ENCODE measurements at places on chromosomes 5 and 9. TPM values are rescaled to one million over a fixed set of nuclear protein-coding genes. Genes with fewer than 3 reads are reported as not detected.

DNA sequence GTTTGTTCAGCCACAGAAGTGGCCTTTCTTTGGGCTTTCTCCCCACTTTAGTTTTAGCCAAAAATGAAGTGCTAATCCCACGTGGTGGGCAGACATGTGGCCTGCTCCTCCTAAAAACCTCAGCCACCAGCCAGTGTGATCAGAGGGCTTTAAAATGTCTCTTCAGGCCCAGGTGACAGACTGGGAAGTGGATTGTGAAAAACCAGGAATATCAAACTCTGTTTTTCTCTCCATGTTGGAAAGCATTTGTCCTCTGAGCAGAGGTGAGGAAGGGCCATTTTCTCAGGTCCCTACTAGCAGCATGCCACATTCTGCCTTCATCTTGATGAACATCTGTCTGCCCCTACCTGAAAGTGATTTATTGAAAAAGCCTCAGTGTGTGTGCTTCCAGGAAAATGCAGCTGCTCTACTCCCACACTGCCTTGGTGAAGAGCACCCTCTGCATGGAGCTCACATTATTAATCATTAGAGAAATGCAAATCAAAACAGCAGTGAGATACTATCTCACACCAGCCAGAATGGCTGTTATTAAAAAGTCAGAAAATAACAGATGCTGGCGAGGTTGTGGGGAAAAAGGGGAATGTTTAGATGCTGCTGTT lies 181.2 kb upstream of the DMAC1 start:
- peak overlapping the region; percentile 35 for H3K27ac ChIP-seq
- no peak for DNase-seq
- H3K27me3 ChIP-seq: no peaks in the 10 kb centered on the region
- H3K4me1 ChIP-seq: peaks cover 56% of the 10 kb centered on the region
- H3K36me3 ChIP-seq: no peaks in the 10 kb centered on the region
- H3K4me3 ChIP-seq: no peak overlapping the region

- DNase-seq: no peak
- no peak overlapping the region for H3K4me3 ChIP-seq
- H3K4me1 ChIP-seq: no peaks in the 10 kb centered on the region
- H3K27me3 ChIP-seq: no peaks in the 10 kb centered on the region
- no peak overlapping the region for H3K27ac ChIP-seq
Observed at GRCh38 chr5:131647048-131647769, 12.2 kb upstream of the RAPGEF6 start.

DNA sequence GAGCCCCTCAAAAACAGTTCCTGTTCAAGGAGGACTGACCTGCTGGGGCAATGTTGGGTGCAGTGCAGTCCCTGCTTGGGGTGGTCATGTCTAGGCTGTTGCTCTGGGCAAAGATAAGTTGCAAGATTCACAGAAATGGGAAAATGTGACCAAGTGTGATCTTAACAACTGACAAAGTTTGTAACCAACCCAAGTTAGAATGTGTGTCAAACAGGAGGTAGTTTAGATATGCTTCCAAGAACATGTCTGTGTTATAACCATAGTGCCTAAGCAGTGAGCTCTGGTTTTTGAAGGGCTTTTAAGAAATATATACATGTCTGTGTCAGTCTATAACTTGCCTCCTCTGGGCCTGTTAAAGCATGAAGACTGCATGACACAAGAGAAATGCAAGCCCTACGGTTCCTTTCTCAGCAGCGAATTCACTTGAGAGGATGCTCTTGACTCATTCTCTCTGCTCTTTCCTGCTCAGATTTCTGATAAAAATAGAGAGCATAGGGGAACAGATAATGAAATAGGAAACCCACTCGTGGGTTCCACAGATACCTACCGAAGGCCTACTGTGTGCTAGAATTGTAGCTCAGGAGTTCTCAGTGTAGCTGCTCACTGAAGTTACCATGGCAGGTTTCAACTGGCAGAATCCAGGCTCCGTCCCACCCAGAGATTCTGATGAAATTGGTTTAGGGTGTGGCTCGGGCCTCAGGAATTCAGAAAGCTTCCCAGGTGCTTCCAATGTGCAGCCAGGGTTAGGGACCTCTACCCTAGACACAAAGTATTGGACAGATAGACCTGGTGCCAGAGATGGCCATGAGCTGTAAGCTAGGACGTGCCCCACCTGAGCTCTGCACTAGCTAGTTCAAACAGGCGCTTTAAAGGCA lies 52.4 kb downstream of the ARHGEF37 start:
- DNase-seq: no peak
- H3K36me3 ChIP-seq: no peaks in the 10 kb centered on the region
- peaks cover 10% of the 10 kb centered on the region for H3K4me1 ChIP-seq
- no peak overlapping the region for H3K4me3 ChIP-seq
- H3K27ac ChIP-seq: no peak overlapping the region

DNA sequence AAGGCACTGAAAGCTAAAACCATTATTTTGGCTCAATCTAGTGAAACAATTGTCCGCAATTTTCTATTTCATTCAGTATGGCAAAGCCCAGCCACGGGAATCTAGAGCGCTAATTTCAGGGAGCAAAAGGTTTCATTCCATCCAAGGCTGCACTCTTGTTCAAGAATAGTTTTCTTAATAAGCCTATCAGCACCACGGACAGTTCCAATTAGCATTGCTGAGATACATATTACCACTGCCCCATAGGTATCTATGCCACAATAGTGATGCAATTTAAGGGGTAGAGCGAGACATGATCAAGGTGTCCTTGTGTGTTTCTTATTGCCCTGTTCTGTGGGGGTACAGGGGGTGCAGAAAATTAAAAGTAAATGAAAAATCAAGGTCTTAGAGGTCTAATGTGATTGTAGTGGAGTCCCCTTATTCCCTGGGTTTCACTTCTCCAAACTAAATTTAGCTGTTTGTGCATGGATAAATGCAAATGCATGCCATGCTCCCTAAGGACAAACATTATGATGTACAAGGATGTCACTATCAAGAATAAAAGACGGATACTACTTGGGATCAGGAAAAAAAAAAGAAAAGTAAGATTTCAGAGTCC lies 45.5 kb downstream of the SPOCK1 start:
- no peak for DNase-seq
- H3K36me3 ChIP-seq: no peaks in the 10 kb centered on the region

- H3K4me1 ChIP-seq: no peaks in the 10 kb centered on the region
- H3K27ac ChIP-seq: no peak overlapping the region
- H3K27me3 ChIP-seq: no peaks in the 10 kb centered on the region
- DNase-seq: no peak
- H3K4me3 ChIP-seq: no peak overlapping the region
Observed at GRCh38 chr5:40165789-40166728, 513.7 kb upstream of the PTGER4 start.

- no peak overlapping the region for H3K4me3 ChIP-seq
- no peaks in the 10 kb centered on the region for H3K4me1 ChIP-seq
- no peaks in the 10 kb centered on the region for H3K27me3 ChIP-seq
- no peaks in the 10 kb centered on the region for H3K36me3 ChIP-seq
Observed at GRCh38 chr9:136311051-136312008, 7.4 kb upstream of the CCDC187 start.

- H3K27me3 ChIP-seq: no peaks in the 10 kb centered on the region
- no peak overlapping the region for H3K4me3 ChIP-seq
- peaks cover 13% of the 10 kb centered on the region for H3K4me1 ChIP-seq
- H3K36me3 ChIP-seq: no peaks in the 10 kb centered on the region
- no peak for DNase-seq
Observed at GRCh38 chr5:107364443-107365319, 306.1 kb downstream of the EFNA5 start.

DNA sequence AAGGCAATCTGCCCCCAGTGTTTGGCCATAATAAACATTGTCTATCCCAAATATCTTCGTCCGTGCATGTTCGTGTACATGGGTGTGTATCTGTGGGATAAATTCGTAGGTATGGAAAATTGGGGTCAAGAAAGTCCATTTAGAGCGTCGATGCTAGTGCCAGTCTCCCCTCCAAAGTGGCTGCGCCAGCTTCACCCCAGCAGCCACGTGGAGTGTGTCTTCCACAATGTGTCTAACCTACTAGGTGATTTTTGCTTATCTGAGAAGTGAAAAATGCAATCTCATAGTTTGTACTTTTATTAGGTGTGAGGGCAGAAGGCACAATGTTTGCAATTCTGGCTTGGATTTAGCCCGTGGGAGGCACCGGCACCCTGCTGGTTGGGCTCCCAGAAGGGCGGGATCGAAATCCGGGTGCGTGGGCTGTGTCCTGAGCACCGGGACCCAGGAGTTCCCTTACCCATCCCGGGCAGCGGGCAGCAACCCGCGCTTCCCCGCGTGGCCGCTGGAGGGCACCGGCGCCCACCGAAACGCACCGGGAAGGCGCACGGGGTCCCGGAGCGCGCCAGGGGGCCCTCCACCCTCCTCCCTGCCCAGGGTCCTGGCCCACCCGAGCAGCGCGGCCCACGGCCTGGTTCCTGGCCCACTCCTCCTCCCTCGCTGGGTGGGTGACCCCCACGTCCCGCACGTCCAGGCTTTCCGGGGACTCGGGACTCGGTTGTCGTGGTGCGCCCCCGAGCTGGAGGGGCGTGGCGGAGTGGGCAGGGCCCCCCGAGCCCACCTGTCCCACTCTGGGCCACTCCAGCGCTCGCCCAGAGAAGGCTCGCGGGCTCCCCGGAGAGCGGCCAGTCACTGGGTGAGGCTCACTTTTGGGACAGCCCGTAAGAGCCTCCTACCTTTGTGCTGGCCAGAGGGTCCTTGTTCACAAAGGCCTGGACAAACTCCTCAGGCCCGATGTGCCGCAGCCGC lies 55.4 kb upstream of the RNF130 start:
- H3K27me3 ChIP-seq: peaks cover 22% of the 10 kb centered on the region
- peak; percentile 47 for DNase-seq
- H3K4me1 ChIP-seq: peaks cover 5% of the 10 kb centered on the region
- H3K36me3 ChIP-seq: no peaks in the 10 kb centered on the region

DNA sequence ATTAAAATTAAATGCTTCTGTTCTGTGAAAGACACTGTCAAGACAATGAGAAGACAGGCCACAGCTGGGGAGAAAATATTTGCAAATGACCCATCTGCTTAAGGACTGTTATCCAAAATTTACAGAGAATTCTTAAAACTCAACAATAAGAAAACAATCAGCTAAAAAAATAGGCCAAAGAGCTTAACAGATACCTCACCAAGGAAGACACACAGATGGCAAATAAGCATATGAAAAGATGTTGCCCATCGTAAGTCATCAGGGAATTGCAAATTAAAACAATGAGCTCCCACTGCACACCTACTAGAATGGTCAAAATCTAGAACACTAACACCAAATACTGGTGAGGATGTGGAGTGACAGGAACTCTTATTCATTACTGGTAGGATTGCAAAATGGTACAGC lies 10.3 kb downstream of the WNK2 start:
- H3K27ac ChIP-seq: peak overlapping the region; percentile 78
- H3K36me3 ChIP-seq: peaks cover 19% of the 10 kb centered on the region
- H3K27me3 ChIP-seq: no peaks in the 10 kb centered on the region
- H3K4me3 ChIP-seq: no peak overlapping the region
- DNase-seq: no peak
- peaks cover 54% of the 10 kb centered on the region for H3K4me1 ChIP-seq

DNA sequence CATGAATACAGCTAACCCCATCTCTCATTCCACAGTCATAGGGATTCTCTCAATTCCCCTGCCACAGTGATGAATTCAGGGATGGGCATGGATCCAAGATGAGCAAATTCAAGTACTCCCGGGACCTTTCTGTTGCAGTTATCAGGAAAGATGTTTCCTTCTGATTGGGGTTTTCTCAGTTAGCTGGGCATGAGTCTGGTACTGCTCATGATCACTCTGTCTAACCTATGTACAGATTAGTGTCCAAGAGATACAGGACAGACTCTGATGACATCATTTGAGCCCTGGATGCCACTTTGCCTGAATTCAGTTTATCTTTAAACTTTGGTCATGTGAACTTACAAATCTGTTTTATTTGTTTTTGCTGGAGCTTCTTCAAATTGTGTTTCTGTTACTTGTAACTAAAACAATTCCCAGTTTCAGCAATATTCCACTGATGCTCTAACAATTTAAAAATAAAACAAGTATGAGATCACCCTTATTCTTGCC lies 257.7 kb upstream of the KLF9 start:
- no peaks in the 10 kb centered on the region for H3K27me3 ChIP-seq
- no peak for DNase-seq
- H3K36me3 ChIP-seq: no peaks in the 10 kb centered on the region
- H3K4me1 ChIP-seq: peaks cover 2% of the 10 kb centered on the region

GRCh38 chr5:130689831-130690230 lies 475.2 kb downstream of the HINT1 start:
- H3K4me3 ChIP-seq: no peak overlapping the region
- no peak for DNase-seq
- H3K27ac ChIP-seq: no peak overlapping the region
- H3K36me3 ChIP-seq: no peaks in the 10 kb centered on the region

- no peak overlapping the region for H3K27ac ChIP-seq
- no peaks in the 10 kb centered on the region for H3K36me3 ChIP-seq
- H3K4me1 ChIP-seq: peaks cover 4% of the 10 kb centered on the region
- H3K4me3 ChIP-seq: no peak overlapping the region
- DNase-seq: no peak
Observed at GRCh38 chr5:88503406-88503805, 234.8 kb upstream of the TMEM161B start.

DNA sequence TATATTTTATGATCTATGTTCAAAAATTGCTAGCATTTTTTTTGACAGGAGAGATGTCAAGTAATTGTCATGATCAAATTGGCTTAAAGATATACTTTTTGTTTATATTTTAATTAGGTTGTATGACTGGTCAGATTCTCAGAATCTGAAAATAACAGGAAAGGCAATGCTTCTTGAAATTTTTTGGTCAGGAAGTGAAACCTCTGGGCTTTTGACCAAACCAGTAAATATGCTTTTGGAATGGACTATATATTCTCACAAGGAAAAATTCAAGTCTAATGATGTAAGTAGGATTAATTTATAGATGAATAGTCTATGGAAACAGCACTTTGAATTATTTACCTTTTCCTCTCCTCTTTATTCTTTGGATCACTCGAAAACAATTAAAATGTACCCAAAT lies 52.3 kb downstream of the SLF1 start:
- H3K27me3 ChIP-seq: no peaks in the 10 kb centered on the region
- no peak overlapping the region for H3K27ac ChIP-seq
- no peak overlapping the region for H3K4me3 ChIP-seq
- H3K4me1 ChIP-seq: no peaks in the 10 kb centered on the region

- no peaks in the 10 kb centered on the region for H3K36me3 ChIP-seq
- H3K4me1 ChIP-seq: peaks cover 9% of the 10 kb centered on the region
- H3K27ac ChIP-seq: no peak overlapping the region
- H3K4me3 ChIP-seq: no peak overlapping the region
- H3K27me3 ChIP-seq: no peaks in the 10 kb centered on the region
Observed at GRCh38 chr9:13939134-13939533, 374.8 kb downstream of the NFIB start.

DNA sequence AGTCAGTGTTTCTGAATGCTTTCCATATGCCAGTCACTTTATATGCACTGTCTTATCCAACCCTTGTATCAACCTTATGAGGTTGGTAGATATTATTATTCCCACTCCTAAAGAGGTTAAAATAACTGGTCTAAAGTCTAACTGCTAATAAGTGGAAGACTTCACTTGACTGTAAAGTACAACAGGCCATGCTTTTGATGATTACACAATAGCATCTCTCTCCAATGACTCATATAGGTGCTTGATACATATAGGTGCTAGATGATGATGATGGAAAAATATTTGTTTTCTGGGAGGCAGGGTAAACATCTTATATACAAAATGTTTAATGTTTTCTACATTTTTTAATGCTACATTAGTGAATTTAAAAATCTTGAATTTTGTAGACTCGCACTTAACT lies 75.9 kb upstream of the NR3C1 start:
- no peaks in the 10 kb centered on the region for H3K36me3 ChIP-seq
- no peaks in the 10 kb centered on the region for H3K4me1 ChIP-seq
- no peak for DNase-seq

ZNF354C gene
- 8.1 TPM for total RNA-seq

NPR3 gene
- total RNA-seq: 0.89 TPM

SPINK13 gene
- total RNA-seq: not detected

SMIM3 gene
- total RNA-seq: 11.5 TPM

HSPA4 gene
- total RNA-seq: 133 TPM

SMIM32 gene
- 1.1 TPM for total RNA-seq

All from progenitor cell of endocrine pancreas (in vitro differentiated cells).